ENCODE measurements at places on chromosomes 12 and 14.
A peak's percentile ranks its signal among the peaks of the same experiment; 100 is the strongest.

DNA sequence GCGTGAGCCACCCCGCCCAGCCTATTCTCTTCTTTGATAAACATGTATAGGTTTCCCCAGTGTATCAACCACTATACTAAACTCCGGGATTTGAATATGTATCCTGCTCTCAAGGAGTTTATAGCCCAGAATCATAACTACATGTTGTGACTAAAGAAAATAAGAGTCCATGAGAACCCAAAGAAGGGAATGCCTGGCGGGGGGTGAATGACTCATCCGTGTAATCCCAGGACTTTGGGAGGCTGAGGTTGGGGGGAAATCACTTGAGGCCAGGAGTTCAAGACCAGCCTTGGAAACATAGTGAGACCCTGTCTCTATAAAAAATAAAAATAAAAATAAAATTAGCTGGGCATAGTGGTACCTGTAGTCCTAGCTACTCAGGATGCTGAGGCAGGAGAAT is 57.2 kb downstream of the SIX6 start:
- DNase-seq = no peak

- no peak for DNase-seq
Measured at GRCh38 chr12:54486173-54486867, 11.2 kb upstream of the NCKAP1L start.

- no peak for DNase-seq
Measured at GRCh38 chr12:93796729-93797128, 119.6 kb downstream of the CRADD start.

DNA sequence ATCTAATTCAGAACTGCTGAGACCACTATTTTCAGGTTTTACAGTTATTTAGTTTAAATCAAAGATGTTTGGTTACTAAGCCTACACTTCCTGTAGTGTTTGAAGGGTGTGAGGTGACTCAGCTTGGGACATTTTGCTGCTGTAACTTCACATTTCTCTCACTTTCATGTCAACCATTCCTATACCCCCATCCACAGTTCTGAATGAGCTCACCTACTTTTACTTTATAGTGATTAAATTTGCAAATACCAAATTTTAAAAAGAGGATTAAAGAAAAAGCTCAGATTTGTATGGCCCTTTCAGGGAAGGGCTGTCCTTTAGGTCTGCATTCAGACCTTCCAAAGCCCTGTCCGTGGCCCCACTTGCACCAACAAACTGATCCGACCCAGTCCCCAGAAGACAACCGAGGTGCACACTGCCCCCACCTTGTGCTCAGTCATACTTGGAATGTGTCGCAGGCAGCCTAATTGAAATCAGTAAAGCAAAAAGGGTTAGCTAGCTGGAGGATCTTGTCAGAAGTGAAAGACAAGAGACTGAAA is 174.4 kb downstream of the MON2 start:
- DNase-seq = no peak

DNA sequence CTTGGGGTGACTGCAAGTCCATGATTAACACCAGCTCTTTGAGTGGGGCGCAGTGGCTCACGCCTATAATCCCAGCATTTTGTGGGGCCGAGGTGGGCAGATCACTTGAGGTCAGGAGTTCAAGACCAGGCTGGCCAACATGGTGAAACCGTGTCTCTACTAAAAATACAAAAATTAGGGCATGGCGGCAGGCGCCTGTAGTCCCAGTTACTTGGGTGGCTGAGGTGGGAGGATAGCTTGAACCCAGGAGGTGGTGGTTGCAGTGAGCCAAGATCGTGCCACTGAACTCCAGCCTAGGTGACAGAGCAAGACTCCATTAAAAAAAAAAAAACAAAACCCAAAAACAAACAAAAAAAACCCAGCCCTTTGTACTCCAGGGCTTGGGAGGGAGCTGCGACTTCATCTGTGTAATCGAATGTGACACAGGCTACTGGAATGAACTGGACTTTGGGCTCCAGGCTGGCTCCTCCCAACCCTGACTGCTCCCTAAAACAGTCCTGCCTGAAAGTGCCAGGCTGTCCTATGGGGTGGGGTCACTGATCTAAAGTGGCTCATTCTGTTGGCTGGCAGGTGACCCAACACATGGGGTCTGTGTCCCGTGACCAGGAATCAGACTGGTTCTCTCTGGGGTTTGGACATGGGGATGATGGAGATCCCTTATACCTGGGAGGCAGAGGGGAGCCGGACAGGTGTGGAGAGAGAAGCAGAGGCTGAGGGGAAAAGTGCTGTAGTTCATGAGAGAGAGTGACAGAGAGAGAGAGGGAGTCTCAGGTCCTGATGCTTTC is 9.3 kb upstream of the C12orf43 start:
- no peak for DNase-seq

GRCh38 chr14:34985740-34986139 is 2.9 kb downstream of the SRP54 start:
- DNase-seq = no peak

DNA sequence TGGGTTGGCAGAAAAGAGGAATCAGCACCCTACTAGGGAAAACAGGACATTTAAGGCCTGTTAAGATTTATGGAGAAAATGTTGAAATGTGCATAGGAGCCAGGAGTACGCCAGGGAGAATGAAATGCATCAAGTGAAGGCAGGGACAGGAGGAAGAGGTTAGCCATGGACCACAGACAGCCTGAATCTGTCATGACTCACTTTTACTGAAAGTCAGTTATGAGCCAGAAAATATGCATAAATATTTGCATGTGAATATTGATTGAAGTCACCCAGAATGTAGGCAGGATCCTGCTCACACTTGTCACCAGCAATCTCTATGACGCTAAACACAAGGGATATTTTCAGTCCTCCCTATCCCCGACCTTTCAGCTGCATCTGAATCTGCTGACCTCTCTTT is 25.1 kb upstream of the CDK17 start:
- no peak for DNase-seq

- DNase-seq = peak; percentile 23
Measured at GRCh38 chr12:120668868-120669840, 17.8 kb upstream of the MLEC start.

DNA sequence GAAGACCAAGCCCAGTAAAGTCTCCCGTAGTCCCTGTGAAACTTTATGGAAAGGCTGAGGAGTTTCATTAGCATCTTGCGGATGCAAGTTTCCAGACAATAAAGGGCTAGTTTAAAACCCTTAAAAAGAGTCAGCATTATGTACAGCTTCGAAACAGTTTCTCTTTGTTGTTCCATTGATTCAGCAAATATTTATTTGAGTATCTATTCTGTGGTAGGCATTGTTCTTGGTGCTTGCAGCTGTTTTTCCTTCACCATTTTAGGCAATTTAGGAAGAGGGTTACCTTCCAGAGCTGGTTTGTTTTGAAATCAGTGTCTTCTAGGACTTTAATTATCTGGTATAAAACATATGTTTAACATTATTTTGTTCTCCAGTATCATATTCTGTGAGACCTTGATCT is 1.5 kb downstream of the SLIRP start:
- DNase-seq = no peak

DNA sequence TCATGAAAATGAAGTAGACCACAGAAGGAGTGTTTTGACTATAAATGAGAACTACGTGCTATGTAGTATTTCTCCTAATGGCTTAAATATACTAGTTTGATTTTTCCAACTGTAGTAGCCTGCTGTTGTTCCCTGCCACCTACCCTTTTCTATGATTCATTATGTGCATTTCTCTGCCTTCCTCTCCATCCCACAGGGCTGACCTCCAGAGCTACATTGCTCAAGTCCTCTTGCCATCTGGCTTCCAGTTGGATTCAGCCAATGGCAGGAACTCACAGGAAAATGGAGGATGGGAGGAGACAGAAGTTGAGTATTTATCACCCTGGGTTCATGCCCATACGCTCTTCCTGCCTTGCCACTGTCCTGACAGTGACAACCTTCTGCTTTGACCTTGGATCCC is 515.3 kb downstream of the SOX5 start:
- DNase-seq = no peak

Measured in DMS79 treated with DMSO at 0.1 percent for 48 hours (cell line).